ENCODE measurements at places on chromosomes 3 and 15.

DNA sequence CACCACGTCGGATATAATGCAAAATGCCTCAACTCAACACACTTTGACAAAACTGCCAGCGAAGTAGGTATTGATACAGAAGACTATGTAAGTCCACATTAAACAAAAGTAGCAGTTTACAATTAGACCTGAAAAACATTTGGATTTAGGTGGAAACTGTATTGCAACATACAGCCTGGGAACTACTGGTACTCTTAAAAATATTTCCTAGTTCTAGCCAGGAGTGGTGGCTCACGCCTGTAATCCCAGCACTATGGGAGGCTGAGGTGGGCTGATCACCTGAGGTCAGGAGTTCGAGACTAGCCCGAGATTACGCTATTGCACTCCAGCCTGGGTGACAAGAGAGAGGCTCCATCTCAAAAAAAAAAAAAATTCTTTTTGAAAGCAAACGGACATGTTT lies 246.2 kb downstream of the ZBTB20 start:
- no peak for DNase-seq

DNA sequence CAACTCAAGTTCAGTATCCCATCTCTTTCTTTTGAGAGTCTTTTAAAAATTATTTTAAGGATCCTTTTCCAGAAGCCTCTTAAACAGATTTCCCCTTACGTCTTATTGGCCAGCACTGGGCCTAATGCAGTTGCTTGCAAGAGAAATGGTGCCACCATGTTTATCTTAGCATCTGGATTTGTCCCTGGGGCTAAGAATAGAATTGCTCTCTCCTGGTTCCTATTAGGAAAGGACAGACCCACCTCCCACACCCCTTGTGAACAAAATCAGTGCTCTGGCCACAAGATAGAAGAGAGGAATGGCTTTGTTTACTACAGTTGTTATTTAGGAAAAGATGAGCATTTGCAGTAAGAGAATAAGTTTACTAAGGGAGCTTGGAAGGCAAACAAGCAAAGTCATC lies 128.2 kb upstream of the CGNL1 start:
- DNase-seq = no peak

DNA sequence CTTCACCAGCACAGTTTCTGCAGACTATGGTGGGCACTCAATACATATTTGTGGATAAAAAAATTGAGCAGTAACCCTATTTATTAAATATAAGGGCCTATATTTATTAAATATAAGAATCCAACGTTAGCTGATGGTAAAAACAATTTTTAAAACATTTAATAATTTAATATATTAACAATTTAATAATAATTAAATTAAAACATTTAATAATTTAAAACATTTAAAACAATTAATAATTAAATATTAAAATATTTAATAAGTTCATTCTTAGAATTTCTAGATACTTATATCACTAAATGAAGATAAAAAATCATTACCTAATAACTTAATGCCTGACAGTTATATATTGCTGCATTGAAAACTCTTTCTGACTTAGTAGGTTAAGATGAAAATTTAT lies 880.2 kb upstream of the EPHA6 start:
- no peak for DNase-seq

GRCh38 chr3:69204315-69204957 lies 82.0 kb upstream of the LMOD3 start:
- no peak for DNase-seq

DNA sequence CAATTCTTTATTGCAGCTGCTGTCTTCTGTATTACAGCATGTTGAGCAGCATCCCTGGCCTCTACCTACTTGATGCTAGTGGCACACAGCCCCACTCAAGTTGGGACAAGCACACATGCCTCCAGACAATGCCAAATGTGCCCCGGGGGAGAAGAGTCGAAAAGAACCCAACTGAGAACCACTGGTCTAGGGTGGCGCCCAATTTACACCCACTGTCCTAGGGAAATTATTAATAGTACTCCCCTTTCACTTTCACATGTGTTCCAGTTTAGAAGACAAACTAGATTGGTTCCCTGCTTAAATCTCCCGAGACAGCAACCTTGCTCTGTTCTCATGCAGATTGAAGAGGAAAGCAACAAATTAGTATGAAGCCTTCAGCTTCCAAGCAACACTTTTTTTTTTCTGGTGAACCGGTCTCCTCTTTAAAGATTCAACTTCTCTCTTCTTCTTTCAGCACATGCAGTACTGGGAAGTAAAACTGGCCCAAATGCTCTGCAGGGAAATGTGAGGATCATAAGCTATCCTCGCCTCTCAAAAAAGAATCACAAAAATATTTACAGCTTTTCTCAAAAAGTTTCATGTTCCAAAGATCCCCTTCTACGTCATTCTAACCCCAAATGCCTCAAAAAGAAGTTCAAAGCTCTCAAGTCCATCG lies 823.9 kb upstream of the CFAP20DC start:
- DNase-seq = no peak

DNA sequence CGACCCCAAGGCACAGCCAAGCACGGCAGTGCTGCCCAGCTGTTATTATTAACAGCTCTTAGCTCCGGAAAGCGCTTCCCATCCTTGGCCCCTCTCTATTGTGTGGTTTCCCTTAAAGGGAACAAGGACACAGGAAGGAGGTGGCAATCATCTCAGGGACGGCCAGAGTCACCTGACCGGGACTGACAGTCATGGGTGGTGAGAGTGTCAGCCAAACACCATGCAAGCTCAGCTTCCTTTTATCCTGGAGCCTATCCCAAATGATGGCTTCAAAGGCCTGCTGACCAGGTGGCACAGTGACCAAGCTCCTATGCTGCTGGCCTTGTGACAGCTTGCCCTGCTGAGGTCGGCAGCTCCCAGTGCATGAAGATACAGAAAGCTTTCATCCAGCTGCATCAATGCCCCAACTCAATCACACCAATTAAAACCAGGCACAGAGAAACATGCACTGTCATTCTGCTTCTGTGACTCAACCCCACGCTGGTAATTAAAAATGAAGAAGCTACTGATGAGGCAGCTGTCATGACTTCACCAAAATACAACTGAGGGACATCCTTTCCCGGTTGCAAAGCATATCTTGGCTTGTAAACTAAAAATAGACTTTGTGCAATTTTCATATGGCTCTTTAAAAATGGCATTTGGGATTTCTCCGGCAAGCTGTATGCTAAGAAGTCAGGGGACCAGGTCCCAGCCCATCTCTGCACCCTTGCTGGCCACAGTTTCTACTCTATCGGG lies 34.0 kb downstream of the PCSK6 start:
- no peak for DNase-seq

DNA sequence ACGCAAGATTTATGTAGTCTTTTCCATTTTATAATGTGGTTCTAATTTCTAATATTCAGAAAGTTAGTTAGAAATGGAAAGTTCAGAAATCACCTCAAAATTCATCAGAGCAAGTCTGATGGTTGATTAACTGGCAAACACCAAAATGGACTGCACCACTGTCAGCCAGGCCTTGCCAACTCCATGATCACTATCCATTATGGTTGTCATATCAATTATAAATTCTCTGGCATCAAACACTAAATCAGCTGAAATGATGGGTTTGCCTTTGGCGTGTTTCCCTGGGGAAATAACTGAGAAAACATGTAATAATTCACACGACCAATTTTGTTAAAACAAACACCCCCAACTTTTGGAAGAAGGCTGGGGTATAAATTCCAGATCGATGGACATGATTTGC lies 219.4 kb downstream of the CDIN1 start:
- DNase-seq = peak; percentile 19
